ENCODE measurements at places on chromosomes 1 and 21.

- DNase-seq: no peak
These were observed 60.3 kb upstream of the HIVEP3 start for GRCh38 chr1:41978986-41979385.

GRCh38 chr1:32020339-32020738 is 6.7 kb downstream of the KHDRBS1 start:
- no peak for DNase-seq

GRCh38 chr1:158146739-158147138 is 34.0 kb upstream of the CD1D start:
- no peak for DNase-seq

DNA sequence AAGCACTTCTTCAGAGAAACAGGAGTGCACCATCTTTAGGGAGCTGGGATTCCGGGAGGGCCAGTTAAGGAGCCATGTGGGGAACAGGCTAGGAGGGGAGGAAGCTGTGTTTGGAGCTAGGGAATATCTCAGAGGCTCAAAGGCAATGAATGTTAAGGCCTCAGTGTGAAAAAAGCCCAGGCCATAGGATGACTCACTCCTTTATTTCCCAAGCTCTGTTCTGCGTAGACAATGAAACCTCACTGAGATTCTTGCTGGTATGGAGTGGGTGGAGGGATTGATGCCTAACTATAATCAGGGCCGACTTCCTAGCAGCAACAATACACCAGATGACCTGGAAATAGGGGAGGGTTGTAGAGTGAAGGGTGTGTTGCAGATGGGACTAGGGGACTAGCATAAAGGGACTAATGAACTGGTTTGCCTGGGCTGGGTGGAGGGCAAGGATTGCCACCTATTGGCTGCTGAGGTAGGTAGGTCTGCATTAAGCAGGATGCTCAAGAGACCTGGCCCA is 2.1 kb downstream of the GNAT2 start:
- DNase-seq: no peak

GRCh38 chr1:7663451-7664146 is 107.5 kb upstream of the VAMP3 start:
- DNase-seq: no peak
